ENCODE measurements at places on chromosomes 16 and 17. TPM values are rescaled to one million over a fixed set of nuclear protein-coding genes. Genes with fewer than 3 reads are reported as not detected.

CTF1 gene
- not detected for total RNA-seq

GRCh38 chr16:75265911-75266701 lies 14.7 kb upstream of the BCAR1 start:
- DNase-seq: no peak

TAF1C gene
- total RNA-seq: 86.0 TPM

HIC1 gene
- total RNA-seq: 13.0 TPM

RAI1 gene
- 23.5 TPM for total RNA-seq

MED31 gene
- 25.6 TPM for total RNA-seq

- DNase-seq: no peak
Measured at GRCh38 chr16:67571981-67572431, 9.7 kb downstream of the CTCF start.

DNA sequence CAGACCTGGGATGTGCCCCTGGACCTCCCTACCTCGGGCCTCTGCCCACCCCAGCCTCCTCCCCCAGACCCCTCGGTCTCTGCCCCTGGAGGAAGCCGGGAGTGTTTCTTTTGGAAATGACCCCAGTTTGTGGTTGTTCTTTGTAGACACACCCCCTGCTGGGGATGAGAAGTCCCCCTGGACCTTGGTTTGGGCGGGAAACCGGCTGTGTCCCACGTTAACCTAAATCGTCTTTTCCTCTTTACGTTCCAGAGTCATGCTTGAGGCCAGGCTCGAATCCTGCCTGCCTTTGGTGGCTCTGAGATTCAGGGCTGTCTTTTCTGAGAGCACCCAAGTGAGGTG lies 116.6 kb downstream of the METRNL start:
- no peak for DNase-seq

DNA sequence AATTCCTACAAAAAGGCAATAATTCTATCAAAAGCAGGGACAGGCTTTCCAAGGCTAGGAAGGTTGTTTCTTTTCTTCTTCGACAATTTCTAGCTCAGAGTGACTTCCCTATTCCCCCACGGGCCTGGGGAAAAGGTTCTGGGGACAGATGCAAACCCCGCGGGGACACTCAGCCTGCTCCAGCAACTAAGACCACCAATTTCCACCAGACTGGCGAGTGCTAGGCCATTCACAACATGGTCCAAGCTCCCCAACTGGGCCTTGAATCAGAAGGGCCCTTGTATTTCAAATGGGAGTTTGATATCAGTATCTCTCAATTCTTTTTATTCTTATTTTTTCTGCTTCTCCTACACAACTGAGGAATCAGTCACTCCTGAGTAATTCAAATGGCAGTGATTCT lies 86.7 kb downstream of the USP31 start:
- DNase-seq: no peak

GRCh38 chr17:8991514-8992285 lies 26.2 kb upstream of the PIK3R5 start:
- peak; percentile 77 for DNase-seq

DNA sequence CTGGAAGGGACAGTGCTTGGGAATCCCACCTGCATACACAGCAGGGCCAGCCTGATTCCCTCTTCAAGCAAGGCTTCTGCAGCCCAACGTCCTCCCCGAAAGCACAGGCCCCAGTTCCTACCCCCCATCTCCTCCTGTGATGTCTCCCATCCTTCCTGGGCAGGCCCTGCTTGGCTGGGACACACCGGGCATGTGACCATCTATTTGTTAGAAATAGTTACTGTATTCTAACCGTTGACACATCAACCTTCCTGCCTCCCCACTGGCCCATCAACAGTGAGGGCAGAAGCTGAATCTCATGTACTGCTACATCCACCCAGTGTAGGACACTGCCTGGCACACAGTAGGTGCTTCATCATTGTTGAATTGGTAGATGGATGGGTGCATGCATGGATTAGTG lies 10.7 kb downstream of the PRR29 start:
- no peak for DNase-seq

DNA sequence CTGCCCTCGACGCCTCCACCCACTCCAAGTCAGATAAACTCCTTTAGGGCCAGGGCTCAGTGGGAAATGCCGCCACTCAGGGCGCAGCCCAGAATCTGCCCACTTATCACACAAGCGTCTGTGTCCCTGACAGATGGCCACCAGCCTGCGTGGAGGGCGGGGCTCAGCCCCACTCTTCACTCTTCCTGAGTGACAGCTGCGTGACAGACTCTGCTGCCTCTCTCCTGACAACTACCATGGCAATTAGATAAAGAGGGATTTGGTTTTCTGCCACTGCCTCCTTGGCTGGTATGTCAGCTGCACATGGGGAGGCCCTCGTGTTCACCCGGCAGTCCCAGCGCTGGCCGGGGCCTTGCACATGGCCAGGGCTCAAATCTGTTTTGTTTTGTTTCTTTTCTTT lies 96.2 kb downstream of the RTN4RL1 start:
- no peak for DNase-seq

DNA sequence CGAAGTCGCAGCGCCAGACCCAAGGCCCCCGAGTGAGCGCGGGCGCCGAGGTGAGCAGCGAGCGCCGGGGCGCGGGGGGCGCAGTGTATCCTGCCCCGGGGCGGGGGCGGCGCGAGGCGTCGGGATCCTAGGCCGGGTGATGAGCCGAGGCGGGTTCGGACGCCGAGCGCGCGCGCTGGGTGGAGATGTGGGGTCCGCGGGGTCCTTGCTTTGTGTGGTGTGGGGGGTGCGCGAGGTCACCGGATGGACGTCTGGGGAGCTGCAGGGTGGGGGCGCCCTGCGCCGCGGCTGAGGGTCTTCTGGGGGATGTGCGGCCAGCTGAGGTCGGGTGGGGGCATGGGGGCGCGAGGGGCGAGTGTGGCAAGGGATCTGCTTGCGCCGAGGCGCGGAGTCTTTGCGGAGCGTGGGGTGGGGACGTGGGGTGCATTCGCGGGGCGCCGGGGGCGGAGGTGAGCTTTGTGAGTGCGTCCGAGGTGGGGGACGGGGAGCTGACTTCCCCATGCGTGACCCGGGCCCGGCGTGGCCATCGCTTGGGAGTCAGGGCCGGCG lies 560 bp downstream of the RAI1 start:
- DNase-seq: peak; percentile 6

- DNase-seq: no peak
Measured at GRCh38 chr17:6496640-6497441, 52.6 kb downstream of the PIMREG start.

DNA sequence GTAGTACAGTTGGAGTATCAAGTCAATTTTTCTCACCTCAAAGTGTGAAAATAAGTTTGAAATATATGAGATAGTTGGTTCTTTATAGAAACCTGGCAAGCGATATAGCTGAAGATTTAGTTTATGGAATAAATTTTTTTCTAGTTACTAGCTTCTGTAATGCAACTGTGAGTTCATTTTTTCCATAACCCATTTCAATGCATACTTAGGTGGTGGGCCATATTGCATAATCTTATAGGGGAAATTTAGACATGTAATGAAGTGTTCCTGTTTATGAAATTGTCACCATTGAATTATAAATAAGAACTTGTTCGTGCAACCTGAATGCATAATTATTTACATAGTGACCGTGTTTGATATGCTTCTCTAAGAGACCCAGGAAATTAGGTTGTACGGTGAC lies 9.0 kb downstream of the MOSMO start:
- DNase-seq: no peak

DNA sequence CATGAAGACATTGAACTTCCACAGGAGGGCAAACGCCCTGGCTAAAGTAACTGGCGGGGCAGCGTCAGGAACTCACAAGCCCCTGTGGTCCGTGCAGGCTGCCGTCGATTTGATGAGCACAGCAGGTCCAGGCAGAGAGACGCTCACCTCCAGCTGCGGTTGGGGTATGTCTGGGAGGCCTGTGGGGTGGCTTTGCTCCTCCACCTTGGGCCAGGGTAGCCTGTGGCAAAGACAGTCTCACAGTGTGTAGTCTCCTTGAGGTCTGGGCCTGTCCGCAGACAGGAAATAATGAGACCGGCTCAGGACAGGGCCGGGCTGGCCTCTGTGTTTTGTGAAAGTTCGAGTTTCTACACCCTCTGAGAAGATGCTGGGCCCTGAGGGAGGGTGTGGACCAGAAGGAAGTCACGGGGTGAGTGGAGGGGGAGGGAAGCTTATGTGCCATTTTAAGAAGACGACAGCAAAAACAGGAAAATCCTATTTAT lies 103.3 kb downstream of the METRNL start:
- no peak for DNase-seq

- DNase-seq: no peak
Measured at GRCh38 chr16:66905633-66906539, 12.8 kb downstream of the CDH16 start.

CUEDC1 gene
- not detected for total RNA-seq

DNA sequence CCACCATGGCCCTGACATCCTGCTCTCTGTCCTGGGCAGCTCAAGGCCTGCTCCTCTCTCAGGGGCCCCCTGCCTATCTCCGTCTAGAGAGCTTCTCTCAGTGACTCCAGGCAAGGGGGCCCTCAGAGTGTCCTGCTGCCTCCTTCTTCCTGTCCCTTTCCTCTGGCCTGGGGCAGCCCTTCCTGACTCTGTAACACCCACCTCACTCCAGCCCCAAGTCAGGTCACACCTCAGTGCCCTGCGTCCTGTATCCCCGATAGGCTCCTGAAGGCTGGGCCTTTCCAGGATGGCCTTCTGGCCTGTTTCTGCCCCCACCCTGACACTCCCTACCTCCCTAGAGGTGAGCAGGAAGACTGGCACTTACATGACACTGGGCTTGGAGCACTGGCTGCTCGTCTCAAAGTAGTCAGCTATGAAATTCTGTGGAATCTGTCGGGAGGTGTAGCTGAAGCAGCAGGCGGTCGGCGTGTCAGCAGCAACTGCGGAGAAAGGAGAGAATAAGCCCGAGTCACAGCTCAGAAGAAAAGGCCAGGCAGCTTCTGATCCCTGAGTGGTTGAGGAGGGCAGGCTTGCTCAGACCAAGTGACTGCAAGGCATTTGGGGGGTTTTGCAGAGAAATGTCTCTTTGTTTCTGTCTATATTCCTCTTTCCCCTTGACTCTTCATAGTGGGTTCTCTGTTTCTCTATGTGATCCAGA lies 976 bp downstream of the CCL3L1 start:
- DNase-seq: no peak

GRCh38 chr17:73359987-73360410 lies 48.2 kb upstream of the CDC42EP4 start:
- DNase-seq: no peak

- no peak for DNase-seq
Measured at GRCh38 chr16:23668225-23668624, 10.5 kb upstream of the PLK1 start.
